ENCODE measurements at places on chromosomes 1 and 21. TPM values are rescaled to one million over a fixed set of nuclear protein-coding genes. Genes with fewer than 3 reads are reported as not detected.
A peak's percentile ranks its signal among the peaks of the same experiment; 100 is the strongest.

The BCAR3 gene
- 26.2 TPM for polyA plus RNA-seq

- H3K4me1 ChIP-seq = no peaks in the 10 kb centered on the region
- peak overlapping the region; percentile 26 for H3K27ac ChIP-seq
- peak; percentile 61 for DNase-seq
- no peaks in the 10 kb centered on the region for H3K36me3 ChIP-seq
- H3K4me3 ChIP-seq = no peak overlapping the region
These were observed 90.5 kb downstream of the LAMC2 start for GRCh38 chr1:183276386-183277080.

- no peak overlapping the region for H3K4me3 ChIP-seq
- no peaks in the 10 kb centered on the region for H3K4me1 ChIP-seq
- no peaks in the 10 kb centered on the region for H3K36me3 ChIP-seq
- no peak overlapping the region for H3K27ac ChIP-seq
- DNase-seq = no peak
These were observed 39.7 kb downstream of the LRRC8C start for GRCh38 chr1:89672489-89673183.

DNA sequence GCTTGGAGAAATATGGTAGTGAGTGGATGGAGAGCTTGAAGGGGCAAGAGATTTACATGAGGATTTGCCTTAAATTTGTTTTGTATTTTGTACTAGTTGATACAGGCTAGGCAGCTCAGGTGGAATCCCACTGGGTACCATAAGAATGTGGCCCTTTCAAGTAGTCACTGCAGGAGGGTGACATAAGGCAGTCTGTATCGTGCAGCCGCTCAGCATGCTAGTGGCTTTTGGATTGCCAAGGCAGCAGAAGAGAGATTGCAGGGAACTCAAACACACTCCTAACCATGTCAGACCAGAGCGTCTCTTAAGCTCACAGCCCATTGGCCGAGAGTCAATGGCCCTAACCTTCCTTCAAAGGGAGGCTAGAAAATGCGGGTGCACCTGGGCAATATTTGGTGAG is 420.0 kb downstream of the ADGRL2 start:
- H3K4me3 ChIP-seq = no peak overlapping the region
- no peak overlapping the region for H3K27ac ChIP-seq
- no peaks in the 10 kb centered on the region for H3K27me3 ChIP-seq
- H3K4me1 ChIP-seq = no peaks in the 10 kb centered on the region
- no peaks in the 10 kb centered on the region for H3K36me3 ChIP-seq

The C1orf159 gene
- 12.4 TPM for polyA plus RNA-seq

Measured in small intestine (tissue), 16 donors.